ENCODE measurements at places on chromosomes 6 and 20.

- DNase-seq: no peak
These were observed 39.6 kb downstream of the ANKS1A start for GRCh38 chr6:34928695-34929094.

- no peak for DNase-seq
These were observed 188.0 kb upstream of the RAB32 start for GRCh38 chr6:146355521-146356100.

DNA sequence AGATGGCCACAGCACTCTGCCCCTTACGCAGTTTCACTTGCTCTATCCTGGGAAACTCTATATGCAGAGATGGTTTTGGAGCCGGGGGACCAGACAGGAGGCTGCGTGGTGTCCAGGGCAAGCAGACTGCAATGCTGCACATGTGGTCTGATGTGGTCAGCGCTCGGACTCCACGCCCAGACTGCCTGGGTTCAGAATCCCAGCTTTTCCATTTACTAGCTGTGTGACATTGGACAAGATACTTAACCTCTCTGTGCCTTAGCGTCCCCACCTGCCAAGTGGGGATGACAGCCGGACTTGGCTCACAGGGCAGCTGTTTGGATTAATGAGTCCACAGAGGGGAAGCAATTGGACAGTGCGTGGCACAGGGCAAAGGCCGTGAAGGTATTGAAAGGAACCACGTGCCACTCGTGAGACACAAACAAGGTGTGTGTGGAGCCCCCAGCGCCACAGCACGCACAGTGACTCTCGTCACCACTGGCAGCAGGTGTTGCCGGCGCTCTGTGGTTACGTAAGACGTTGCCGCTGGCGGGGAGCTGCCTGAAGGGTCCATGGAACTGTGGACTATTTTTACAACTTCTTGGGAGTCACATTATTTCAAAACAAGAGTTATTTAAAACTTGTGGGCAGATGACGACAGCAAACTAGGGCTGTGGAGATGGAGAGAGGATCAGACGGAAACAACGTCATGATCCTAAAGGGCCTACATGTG is 201.4 kb downstream of the PREX1 start:
- DNase-seq: no peak

DNA sequence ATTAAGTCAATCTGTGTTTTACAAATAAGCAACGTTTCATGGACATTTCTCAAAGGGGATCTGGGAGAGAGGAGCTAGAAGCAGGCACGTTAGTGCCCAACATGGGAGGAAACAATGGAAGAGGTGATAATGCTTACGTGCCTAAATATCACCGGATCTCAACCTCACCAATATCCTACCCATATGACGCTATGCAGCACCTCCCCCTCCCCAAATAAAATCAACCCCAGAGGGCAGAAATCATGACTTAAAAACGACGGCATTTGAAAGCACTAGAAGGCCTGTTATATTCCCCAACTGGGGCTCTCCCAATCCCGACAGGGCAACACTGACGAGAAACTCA is 425 bp downstream of the HBS1L start:
- DNase-seq: no peak
